Fibroblast of lung (primary cell): ENCODE measurements at places on chromosomes 4 and X. TPM values are rescaled to one million over a fixed set of nuclear protein-coding genes. Genes with fewer than 3 reads are reported as not detected.

Gene GABRQ
- 0.02 TPM in 1 of 2 replicates, not detected in the other for polyA plus RNA-seq

Gene FATE1
- not detected in 2 replicates for polyA plus RNA-seq

Gene GABRA4
- polyA plus RNA-seq = not detected in 2 replicates

Gene CFAP299
- polyA plus RNA-seq = 0.79 and 1.3 TPM in 2 replicates

GRCh38 chrX:87572901-87573300 lies 55.3 kb downstream of the KLHL4 start:
- DNase-seq = peak; percentile 54

- DNase-seq = peak; percentile 73
These were observed 93.4 kb downstream of the NHSL2 start for GRCh38 chrX:72003811-72004750.

GRCh38 chrX:47645530-47645929 lies 4.8 kb downstream of the ELK1 start:
- no peak for DNase-seq

- DNase-seq = no peak
These were observed 70.1 kb downstream of the CHM start for GRCh38 chrX:85977218-85977617.

- DNase-seq = no peak
These were observed 71.4 kb downstream of the GATB start for GRCh38 chr4:151689211-151689991.

DNA sequence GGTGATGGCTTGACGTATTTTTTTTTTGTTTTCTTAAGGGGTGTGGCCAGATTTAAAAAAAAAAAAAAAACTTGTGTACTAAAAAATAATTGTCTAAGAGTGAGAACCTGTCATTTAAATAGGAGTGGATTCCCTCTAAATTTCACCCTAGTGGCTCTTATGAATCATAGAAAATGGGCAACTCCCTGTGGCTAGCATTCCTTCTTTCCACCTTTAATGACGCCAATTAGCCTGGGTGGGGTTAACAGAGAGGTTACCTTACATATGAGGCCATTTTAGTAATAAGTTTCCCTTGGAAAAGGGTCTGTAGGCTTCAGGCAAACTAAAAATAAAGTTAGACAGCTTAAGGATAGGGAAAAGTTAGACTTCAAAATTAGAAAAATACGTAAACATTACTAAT lies 223.5 kb upstream of the FAM241A start:
- DNase-seq = no peak

- no peak for DNase-seq
These were observed 32.0 kb downstream of the DCTD start for GRCh38 chr4:182885022-182885737.

DNA sequence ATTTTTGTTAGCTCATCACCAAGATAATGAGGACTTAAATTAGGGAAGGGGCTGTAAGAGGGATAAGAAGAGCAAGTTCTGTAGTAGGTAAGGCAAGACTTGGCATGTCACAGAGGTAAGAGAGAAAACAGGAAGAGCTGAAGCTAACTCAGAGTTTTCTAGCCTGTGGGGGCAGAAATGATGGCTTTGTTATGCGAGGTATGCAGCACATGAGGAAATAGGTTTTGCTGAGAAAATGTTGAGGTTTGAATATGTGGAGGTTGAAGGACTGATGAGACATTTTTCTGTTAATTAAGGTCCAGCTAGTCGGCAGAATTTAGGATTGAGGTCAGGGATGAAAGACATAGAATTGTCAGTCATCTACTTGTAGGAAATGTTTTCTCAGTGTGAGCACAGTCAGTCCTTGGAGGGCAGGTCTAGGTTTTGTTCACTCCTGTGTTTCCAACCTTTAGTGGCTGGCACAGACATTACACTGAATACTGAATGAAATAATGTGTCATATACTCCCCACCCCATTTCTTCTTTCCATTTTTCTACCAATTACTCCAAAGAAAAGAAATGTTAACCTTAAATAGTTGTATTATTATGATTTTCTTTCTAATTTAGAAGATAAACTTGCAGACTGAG lies 154.0 kb upstream of the AADAT start:
- DNase-seq = no peak

- no peak for DNase-seq
These were observed 24.1 kb upstream of the TMEM271 start for GRCh38 chr4:600166-600565.

DNA sequence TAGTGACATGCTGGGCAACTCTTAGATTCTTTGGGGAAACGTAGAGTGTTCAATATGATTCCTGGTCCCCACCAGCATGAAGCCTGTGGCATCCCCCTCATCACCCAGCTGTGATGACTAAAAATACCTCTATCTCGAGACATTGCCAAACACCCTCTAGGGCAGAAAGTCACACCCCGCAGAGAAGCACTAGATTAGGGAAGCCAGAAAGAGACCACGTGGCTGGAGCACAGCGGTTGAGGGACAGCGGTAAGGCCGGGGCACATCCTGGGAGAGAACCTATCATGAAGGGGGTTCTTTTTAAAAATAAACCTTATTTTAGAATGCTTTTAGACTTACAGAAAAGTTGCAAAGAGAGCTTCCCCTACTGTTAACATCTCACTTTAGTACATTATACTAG lies 11.0 kb downstream of the FAT1 start:
- no peak for DNase-seq

DNA sequence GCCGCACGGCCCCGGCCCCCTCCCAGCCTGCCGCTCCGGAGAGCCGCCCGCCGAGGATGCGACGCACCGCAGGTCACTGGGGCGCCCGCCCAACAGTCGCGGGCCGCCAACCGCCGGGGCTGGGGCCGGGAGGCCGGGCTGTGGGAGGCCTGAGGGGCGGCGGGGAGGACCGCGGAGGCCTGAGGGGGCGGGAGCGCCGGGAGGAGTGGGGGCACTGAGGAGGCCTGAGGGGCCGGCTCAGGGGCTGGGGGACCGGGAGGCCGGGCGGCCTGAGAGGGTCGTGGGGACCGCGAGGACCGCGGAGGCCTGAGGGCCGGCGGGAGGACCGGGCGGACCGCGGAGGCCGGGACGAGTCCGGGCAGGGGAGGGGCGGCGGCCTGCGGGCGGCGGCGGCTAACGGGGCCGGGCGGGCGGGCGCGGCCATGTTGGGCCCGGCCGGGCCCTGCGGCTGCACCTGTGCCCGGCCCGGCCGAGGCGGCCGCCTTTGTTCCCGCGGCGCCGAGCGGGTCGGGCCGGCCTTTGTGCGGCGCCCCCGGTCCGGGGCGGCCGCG lies 353 bp downstream of the NSD2 start:
- no peak for DNase-seq

GRCh38 chr4:48119646-48120045 lies 14.4 kb downstream of the TXK start:
- no peak for DNase-seq
